ENCODE measurements at places on chromosomes 2 and 18.

- DNase-seq: no peak
Observed at GRCh38 chr2:111697560-111697959, 186.4 kb downstream of the ANAPC1 start.

- no peak for DNase-seq
Observed at GRCh38 chr2:32452338-32453064, 95.7 kb downstream of the BIRC6 start.

DNA sequence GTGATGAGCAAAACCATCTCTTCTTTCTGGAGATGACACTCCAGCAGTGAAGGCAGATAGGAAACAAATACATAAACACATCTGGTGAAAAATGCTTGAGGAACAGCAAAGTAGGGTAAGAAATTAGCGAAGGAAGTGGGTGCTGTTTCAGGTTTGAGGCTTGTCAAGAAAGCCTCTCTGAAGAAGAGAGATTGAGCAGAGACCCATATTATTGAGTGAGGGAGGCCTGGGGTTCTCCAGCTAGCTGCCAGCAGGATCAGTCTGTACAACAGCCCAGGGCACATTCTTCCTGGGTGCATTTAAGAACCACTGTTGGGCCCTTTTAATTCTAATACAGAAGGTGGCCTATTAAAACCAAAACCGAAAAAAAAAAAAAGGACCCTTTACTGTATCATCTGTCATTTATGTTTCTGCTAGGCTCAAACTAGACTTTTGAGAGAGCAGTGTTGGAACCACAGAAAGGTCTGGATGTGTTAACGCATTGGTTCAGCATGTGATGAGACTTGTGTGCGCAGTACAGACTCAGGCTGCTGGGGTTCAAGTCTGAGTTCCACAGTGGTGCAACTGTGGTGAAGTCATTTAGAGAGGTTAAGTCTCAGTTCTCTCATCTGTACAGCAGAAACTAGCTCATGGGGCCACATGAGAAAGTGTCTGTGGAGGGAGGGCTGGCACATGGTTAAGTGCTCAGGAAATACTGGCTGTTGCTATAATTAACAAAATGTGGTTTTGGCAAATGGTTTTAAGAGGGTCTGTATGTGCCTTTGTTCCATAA is 28.9 kb downstream of the MGAT5 start:
- no peak for DNase-seq

GRCh38 chr2:26754972-26755670 is 9.0 kb upstream of the SLC35F6 start:
- peak; percentile 10 for DNase-seq

- no peak for DNase-seq
Observed at GRCh38 chr2:138293045-138293444, 208.5 kb upstream of the SPOPL start.

DNA sequence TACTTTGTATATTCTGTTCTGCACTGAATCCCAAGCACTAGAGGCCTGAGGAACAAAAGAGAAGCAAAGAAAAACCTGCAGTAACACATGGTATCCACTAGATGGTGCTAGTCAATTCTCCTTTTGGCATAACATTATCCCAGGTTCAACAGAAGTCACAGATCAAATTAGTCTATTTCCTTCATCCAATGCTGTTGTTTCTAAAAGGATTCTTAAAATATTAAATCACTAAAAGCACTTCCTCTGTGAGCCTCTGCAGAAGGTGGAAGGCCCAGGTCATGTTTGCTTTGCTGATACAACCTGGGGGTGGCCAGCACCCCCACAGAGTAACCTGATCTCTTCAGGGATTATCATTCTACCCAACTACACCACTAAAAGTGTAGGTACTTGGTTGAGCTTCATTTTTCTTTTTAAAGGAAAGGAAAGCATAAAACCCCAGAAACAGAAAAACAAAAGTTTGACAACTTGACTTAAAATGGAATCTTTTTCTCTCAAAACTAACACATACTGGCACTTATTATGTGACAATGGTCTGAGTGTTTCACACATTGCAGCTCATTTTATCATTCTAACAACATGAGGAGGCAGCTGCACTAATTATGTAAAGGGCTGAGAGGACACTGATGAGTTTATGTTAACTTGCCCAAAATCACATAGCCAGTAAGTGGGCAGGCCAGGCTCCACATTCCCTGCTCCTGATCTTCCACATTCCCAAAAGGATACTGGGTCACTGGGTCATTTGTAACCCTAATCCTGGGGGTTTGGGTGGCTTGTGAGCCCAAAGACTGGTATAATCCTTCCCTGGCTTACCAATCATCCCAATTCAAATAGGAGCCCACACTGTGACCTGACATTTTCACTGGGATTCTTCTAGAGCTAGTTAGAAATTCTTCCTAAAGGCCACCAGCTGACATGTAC is 66.8 kb upstream of the DNER start:
- peak; percentile 49 for DNase-seq

DNA sequence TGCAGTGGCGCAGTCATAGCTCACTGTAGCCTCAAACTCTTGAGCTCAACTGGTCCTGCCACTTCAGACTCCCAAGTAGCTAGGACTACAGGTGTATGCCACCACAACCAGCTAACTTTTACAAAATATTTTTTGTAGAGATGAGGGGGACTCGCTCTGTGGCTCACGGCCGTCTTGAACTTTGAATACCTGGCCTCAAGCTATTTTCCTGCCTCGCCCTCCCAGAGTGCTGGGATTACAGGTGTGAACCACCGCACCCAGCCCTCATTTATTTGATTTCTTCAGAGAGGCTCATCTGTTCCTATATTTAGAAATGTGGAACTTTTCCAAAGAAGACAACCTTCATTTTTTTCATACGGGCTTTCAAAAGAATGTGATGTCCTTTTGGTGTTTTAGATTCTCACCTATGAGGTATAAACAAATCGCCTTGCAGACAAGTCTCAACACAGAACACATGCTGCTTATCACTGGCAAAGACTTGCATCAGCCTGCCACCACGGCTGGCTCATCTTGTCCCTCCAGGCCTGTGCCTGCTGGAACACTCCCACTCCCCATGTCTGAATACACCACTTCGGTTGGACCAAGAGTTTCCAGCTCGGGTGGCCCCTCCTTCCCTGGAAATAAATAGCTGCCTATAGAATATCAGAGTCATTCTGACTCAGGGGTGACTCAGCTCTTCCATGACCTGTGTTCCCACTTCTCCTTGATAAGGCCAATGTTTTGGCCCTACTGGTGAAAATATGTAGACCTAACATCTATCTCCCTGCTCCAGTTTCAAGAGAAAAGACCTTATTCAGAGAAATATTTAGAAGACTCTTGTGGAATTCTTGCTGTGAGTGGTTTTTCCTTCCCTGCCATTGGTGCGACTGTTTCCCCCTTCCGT is 202.6 kb downstream of the TGIF1 start:
- DNase-seq: peak; percentile 45

GRCh38 chr18:80166240-80166639 is 57.2 kb downstream of the ADNP2 start:
- DNase-seq: no peak

- no peak for DNase-seq
Observed at GRCh38 chr2:174350018-174350417, 15.3 kb downstream of the SP9 start.

Data from SK-N-SH (cell line).